IPS DF 6.9 (cell line): ENCODE measurements at places on chromosomes 2 and 18.
A peak's percentile ranks its signal among the peaks of the same experiment; 100 is the strongest.

DNA sequence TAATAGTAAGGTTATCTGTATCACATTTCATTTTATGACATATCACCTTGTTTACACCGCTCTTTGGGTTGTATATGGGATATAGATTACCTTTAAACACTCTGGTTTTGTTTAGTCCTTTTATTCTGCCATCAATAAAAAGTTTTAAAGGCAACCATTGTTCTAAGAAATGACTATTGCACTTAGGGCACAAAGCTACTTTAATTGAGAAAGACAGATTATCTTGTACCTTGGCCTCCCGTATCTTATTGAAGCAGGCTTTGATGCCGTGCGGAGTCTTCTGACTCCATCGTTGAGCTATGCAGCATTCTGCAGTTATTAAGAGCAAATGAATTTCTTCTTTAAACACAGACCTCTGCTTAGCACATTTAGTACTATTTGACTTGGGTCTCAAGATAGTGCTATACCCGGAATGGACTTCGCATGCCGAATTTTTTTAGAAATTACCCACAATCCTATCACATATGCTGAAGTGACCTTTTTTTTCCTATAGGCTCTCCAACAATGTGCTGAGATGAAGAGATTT lies 16.7 kb downstream of the PKDCC start:
- DNase-seq: no peak

DNA sequence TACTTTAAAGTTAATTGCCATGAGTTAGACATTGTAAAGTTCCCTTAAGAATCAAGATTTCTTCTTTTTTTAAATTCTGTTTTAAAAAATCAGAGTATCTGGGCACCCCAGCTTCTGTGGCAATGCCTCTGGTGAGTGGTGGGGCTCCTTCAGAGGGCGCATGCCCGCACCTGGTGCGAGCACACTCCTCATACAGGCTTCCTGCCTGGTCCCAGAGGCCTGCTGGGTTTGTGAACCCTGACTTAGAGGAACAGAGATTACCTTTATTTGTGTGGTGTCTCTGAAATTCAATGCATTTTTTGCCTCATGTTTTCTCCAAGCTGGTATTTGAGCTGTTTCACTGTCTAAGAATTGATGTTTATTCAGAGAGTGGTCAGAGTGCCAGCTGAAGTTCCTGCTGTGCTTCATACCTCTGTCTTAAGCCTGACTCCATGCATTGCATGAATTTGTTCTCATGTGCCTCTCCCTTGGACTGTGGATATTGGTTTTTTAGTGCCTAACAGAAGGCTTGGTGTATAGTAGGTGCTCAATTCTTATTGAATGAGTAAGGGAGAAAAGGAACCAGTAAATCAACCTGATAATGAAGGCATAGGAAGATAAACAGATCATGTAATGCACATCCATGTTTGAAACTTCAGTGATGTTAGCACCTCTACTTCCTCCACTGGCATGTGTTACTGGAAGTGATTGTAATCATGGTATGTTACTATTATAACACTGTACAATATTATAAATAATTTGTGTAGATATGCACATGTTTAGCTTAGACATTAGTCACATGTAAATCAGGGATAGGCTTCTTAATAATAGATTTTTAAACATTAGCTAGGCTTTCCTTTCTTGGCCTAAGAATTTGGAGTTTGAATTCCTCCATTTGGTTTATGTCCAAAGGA lies 29.0 kb downstream of the PHLPP1 start:
- no peak for DNase-seq

DNA sequence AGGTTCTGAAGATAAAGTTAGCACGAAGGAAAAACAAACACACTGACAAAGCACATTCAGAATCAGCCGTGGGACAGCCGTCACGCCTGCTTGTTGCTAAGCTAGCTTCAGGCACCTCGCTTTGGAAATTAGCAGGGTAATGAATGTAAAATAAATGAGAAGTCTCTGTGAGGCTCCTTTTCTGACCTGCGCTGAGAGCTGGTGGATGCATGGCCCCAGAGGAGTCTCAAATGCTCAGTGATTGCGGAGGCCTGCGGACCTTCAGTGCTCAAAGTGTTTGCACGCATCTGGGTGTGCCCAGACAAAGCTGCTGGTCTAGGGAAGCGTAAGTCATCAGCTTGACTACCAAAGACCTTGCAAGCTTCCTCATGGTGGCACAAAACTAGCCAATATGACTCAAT lies 50.6 kb downstream of the CD8B2 start:
- no peak for DNase-seq

GRCh38 chr18:50277942-50278341 lies 3.4 kb downstream of the MBD1 start:
- DNase-seq: no peak

- no peak for DNase-seq
Measured at GRCh38 chr2:41859615-41860514, 188.0 kb upstream of the PKDCC start.

DNA sequence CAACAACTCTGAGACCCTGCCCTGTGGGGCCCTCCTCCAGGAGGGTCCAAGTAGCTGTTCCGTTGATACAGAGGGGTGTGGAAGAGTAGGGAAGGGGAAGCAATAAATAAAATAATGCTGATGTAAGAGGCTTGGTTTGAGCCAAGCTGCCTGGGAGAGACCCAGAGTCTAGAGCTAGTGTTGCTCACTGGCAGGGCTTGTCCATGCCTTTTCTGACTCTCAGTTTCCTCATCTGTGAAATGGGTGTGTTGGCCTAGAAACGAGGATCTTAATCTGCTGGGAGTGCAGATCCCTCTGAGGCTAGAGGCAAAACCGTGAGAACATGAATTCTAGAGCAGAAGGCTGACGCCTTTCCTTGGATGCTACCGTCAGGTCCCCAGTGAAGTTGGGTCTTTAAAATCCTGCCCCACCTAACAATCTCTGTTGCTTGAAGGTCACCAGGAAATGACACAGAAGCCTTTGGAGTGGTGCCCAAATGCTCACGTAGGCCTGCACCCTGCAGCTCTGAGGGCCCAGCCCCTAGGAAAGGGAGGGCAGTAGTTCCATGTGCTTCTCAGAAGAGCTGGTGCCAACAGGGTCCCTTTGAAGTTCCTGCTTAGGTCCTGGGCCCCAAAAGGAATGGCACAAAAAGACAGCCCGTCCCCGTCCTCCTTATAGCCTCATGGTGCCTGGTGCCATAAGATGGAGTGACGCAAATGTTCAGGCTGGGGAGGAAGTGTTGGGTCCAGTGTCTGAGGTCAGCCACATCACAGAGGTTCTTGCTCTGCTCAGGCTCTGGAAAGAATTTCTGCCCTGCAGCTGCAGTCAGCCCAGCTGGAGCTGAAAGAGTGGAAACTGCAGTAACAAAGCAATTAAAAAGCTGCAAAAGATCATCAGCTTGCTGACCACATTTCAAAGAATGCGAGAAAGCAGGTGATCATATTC lies 73.2 kb upstream of the SMAD2 start:
- DNase-seq: no peak

DNA sequence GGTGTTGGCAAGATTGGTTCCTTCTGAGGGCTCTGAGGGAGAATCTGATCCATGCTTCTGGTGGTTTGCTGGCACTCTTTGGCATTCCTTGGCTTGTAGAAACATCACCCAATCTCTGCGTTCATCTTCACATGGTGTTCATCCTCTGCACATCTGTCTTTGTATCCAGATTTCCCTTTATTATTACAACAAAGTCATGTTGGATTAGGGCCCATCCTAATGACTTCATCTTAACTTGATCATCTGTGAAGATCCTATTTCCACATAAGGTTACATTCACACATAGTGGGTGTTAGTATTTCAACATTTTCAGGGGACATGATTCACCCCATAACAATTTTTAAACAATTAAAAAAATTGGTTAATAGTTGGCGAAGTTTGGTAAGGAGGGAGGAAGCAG lies 177.4 kb upstream of the CWC22 start:
- DNase-seq: no peak

DNA sequence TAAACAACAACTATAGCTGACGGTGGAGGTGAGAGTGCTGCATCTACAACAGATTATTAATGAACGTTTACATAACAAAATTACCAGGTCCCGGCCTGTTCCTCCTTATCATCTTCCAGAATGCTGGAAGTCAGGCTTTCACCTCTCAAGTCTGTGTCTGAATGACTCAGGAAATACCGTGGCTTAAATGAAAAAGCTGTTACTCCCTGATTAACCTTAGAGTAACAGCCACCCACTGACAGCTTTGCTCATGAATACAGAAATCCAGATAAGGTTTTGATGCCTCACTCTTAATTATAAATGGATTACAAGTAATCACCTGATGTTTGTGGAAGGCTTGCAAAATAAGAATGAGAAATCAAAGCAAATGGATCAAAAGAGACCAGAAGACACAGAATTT lies 885.3 kb upstream of the CELF4 start:
- no peak for DNase-seq

DNA sequence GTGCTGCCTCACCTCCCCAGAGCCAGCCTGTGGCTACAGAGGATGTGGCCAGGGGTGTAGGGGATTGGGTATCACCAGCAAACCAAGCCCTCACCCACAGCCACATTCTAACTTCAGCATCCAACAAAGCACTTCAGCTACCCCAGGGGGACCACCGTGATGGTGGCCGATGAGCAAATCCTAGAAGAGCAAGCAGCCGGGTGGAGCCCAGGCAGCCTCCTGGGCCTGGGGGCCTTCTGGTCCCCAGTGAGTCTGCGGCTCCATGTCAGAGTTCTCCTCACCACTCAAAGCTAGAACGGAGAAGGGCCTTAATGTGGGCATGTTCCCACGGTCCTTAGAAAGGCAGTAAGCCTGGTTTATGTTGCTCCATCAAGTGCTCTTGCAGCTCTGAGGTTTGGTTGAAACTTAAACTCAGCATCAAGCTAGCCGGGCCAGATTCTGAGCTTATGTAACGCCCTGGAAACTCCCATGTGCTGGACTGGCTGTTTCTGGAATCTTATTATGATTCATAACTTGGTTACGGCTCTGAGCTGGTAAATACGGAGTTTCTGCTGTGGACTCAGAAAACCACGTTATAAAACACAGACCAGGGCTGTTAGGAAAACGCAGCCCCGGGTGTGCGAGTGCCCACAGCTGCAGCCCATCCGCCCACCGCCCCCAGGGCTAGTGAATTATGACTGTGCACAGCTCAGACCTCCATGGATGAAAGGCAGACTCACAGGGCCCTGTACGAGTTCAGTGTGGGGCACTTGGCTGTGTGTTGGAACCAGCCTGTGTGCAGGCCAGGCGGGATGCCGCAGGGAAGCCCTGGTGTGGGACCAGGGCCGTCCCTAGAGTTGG lies 99.8 kb downstream of the SEPTIN10 start:
- DNase-seq: no peak

- DNase-seq: no peak
Measured at GRCh38 chr18:31649978-31650719, 34.2 kb downstream of the B4GALT6 start.

DNA sequence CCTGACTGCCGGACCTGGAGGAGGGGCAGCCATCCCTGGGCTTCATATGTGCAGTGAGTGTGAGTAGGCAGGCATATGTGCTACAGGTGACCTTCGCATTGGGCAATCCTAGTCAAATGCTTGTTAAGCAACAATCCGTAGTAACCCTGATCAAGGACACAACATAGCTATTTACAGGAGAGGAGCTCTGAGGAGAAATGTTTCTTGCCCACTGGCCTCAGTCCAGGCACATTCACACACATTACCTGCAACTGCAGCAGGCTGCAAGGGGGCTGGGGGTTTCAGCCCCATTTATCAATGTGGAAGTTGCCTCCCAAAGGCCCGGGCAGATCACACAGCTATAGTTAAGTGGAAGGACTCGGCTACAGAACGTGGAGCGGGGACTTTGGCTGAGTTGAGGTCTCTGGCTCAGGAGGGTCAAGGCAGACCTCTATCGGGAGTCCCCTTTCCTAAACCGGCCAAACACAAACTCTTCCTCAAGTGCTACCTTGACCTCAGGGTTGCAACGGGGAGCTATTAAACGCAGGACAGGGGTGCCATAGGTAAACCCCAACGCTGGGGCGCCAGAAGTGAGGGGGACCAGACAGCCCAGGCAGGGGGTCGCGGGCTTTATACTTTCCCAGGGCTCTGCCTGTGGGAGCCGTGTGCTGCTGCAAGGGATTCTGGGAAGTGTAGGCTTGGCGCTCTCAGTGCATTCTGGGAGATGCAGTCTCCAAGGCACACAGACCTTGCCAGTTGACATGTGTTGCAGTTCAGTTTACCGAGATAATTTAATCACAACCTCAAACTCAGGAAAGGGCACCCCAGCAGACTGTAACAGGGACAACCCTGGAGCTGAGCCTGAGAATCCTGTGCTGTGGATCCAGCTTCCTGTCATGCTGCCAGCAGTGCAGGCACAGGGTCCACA lies 9.4 kb downstream of the KHK start:
- no peak for DNase-seq

DNA sequence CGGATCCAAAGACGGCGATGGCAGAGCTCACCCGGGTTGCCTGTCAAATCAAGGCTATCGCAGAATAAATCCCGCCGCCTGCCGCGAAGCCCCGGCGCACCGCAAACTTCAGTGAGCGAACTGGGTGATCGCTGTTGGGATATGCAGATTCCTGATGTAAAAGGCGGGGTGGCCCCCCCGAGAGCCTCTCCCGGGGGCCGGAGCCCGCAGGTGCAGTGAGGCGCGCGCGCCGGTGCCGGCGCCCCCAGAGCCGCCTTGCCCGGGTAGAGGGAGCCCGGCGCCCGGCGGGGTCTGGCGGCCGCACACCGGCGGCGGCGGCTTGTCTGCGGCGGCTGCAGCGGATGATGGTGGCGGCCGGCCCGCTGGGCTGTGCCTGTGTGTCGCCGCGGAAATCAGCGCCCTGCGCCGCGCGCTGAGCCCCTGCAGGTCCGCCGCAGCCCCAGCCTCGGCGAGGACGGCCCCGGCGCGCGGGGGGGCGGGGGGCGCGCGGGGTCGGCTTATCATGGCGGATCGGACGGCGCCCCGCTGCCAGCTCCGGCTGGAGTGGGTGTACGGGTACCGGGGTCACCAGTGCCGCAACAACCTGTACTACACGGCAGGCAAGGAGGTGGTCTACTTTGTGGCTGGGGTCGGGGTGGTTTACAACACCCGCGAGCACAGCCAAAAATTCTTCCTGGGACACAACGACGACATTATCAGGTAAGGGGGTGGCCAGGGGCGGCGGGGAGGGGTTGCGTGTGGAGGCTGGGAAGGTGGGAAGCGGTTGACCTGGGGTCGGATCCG lies 1.3 kb downstream of the EML6 start:
- no peak for DNase-seq

- peak; percentile 4 for DNase-seq
Measured at GRCh38 chr2:126227250-126227649, 428.7 kb upstream of the GYPC start.

DNA sequence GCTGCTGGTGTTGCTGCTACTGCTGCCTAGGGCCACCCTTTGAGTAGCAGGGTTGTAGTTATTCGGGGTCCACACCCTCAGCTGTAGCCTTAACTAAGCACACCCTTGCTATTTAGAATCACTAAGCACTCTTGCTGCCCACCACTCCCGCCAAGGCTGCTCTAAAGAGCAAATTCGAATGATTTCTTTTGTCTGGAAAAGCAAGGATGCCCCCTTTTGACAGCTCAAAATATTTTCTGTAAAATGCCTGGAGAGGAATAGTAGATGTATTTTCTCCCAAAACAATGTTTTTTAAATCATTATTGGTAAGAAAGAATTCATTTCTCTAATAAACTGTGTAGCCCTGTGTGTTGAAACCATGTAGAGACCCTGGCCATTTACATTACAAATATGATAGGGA lies 80.8 kb upstream of the PAPOLG start:
- DNase-seq: no peak

- no peak for DNase-seq
Measured at GRCh38 chr2:223418604-223419199, 183.5 kb downstream of the SCG2 start.
